ENCODE measurements at places on chromosomes 1 and 21.

GRCh38 chr1:169529068-169529642, 43.4 kb upstream of the SLC19A2 start:
- no peak for DNase-seq

GRCh38 chr1:11838349-11839272, 9.0 kb downstream of the NPPA start:
- no peak for DNase-seq

GRCh38 chr1:51583532-51583931, 33.4 kb upstream of the OSBPL9 start:
- no peak for DNase-seq

GRCh38 chr1:166929911-166930310, 45.4 kb downstream of the ILDR2 start:
- no peak for DNase-seq

DNA sequence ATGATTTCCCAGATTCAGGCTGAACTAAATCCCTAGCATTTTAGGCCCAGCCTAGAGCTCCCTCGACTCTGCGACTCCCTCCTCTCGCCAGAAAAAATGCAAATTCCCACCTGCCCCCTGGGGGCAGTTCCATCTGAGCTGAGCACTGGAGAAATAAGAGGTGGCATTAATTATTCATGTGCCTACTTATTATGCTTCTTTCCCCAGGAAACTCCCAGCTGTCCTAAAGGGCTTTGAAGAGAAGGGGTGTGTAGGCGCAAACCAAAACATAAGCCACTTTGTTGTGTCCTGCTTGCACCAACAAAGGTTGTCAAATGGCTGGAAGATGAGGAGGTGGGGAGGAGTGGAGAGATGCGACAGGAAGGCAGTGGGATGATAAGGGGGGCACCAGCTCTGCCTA, 41.4 kb upstream of the GOLT1A start:
- no peak for DNase-seq

DNA sequence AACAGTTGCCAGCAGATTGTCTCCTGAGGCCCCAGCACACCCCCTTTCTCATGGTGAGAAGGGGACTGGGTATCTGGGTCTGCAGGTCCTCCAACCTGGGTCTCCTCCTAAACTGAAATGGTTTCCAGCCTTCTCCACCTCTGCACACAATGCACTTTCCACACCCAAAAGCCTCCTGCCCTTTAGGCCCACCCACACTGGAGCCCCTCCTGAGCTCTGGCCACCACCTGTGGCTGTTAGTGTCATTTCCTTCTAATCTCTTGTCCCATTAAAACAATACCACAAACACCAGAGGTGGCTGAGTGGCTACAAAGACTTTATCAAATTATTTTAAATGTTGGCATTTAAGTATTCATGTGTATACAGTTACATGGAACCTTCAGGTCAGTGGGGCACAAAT, 11.5 kb downstream of the GPR3 start:
- DNase-seq: no peak

- DNase-seq: no peak
These were observed 26.7 kb upstream of the CTPS1 start for GRCh38 chr1:40952744-40953315.

DNA sequence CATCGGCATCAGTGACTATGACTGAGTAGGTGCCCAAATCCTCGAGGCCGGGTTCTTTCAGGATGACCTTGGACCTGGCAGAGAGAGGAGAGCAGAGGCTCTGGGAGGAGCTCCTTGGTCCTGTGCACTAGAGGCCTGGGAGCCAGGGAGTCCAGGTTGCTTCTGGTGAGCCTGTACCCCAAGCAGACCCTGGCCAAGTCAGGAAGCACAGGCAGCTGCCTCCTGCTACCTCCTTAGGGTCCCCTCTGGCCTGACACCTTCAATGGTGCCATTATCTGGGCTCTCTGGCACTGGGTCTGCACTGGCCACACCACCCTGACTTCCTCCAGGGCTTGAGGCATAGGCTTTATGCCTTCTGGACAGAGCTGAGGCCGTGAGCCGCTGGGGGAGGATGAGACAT, 37.7 kb downstream of the MYOM3 start:
- no peak for DNase-seq

DNA sequence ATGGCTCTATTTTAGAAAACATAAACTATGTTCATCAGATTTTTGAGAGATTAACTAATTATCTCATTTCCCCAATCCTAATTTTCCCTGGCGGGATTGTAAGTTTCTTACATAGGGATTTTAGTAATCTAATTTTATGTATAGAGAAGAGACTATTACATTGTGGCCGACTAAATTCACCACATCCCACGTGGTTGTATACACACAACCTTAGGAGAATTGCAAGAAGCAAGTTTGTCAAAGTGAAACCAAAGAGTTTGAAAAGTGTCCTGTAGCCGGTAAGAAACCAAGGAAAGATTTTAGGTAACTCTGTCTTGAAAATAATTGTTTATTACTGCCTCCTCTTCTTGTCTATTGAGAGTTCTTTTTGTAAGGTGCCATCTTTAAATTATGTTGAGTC, 550.6 kb downstream of the LTN1 start:
- DNase-seq: no peak

GRCh38 chr1:26775666-26776065, 12.1 kb upstream of the PIGV start:
- DNase-seq: no peak
